ENCODE measurements at places on chromosomes 4 and X.

DNA sequence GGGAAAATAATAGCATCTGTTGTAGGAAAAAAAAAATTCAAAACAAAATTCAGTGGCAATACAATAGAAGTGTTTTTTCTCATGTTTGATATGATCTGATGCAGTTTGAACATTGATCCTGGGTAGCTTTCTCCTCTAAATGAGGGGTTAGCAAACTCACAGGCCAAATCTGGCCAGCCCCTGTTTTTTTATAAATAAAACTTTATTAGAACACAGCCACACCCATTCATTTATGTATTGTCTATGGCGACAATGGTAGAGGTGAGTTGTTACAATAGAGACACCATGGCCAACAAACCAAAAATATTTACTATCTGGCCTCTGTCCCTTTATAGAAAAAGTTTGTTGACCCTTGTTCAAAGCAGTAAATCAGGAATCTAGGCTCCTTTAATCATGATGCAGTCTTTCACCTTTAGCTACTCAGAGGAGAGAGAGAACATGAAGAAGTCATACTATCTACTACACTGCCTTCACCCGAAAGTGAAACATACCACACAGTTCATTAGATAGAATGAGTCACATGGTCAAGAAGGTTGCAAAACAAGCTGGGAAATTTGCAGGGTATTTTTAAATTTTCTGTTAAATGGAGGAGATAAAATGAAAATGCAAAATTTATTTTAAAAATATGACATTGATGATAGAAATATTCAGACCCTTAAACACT is 186.6 kb upstream of the MAOA start:
- DNase-seq, result no peak

- no peak for DNase-seq
Observed at GRCh38 chr4:54781756-54782155, 124.0 kb downstream of the KIT start.

DNA sequence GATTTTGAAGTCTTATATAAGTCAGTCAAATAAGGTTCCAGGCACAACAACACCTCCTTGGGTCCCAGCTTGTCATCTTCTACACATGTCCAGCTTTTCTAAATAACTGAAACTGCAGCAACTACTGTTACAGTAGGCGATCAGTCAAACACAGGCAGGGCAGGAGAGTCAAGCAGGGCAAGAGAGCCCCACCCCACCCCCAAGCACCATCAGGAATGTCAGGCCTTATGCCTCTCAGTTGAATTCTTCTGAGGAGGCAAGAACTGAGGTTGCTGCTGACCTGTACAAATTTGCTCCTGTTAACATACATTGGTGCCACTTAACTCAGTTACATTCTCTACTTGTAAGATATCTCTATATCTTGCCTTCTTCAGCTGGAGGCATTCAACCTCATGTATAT is 608.8 kb upstream of the PCDH10 start:
- DNase-seq, result no peak

DNA sequence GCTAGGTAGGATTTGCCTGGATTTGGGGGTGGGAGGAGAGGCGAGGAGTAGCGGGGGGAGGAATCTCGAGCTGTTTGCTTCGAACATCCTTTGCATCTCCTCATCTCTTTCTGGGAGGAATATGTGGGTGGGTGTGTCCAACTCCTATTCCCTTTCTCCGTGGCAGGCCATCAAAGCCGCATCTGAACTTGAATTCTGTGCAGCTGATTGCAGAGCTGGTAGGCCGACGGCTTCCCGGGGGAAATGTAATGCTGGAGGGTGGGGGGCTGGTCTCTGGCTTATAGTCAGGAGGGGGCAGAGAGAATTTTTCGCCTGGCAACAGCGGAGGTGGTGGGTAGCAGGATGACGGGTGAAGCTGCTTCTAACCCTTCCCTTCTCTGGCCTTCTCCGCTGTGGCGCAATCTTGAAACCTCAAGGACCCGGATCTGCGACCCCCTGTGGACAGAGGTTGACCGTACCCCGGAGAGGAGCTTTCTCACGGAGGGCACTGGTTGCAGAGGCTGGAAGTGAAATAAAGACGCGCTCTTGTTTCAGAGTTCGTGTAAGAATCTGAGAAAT is 628 bp downstream of the ZCCHC12 start:
- DNase-seq, result no peak

- DNase-seq, result no peak
Observed at GRCh38 chrX:72057331-72057730, 74.4 kb downstream of the RTL5 start.

- no peak for DNase-seq
Observed at GRCh38 chr4:112311516-112311915, 14.3 kb downstream of the ALPK1 start.

- no peak for DNase-seq
Observed at GRCh38 chr4:930827-931193, 1.3 kb downstream of the GAK start.

- DNase-seq, result no peak
Observed at GRCh38 chrX:69614886-69615285, 1.0 kb upstream of the EDA start.

DNA sequence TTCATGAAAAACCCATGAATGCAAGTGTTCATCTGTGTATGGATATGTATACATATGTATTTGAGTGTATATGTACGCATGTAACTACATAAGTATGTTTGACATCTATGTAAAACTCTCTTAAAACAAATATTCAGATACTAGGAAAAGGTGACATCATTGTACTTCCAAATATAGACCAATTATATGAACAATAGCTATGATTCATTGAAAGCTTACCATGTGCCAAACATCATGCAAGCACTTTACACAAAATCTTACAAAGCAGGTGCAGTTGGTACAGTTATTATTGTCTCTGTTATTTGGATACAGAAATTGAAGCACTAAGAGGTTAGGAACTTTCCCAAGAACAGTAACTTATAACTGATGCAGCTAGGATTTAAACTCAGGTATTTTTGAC is 21.4 kb downstream of the MAGEB17 start:
- DNase-seq, result no peak

GRCh38 chr4:8188085-8188484 is 11.0 kb upstream of the SH3TC1 start:
- DNase-seq, result no peak

DNA sequence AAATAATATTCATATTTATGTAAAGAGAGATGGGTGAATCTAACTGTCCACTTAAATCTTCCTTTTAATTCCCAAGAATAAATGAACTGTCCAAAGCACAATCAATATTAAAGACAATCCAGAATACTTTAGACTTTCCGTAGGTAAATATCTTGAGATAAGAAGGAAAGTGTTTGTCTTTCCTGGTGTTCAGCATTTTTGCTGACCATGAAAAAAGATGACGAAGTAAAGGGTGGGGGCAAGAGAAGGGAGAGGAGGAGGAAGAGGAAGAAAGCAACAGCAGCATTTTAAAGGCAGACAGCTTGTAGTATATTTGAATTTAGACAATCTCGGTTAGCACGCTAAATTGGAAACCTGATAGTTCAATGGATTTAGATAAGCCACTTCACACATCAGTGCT is 498.2 kb downstream of the KCNIP4 start:
- no peak for DNase-seq

DNA sequence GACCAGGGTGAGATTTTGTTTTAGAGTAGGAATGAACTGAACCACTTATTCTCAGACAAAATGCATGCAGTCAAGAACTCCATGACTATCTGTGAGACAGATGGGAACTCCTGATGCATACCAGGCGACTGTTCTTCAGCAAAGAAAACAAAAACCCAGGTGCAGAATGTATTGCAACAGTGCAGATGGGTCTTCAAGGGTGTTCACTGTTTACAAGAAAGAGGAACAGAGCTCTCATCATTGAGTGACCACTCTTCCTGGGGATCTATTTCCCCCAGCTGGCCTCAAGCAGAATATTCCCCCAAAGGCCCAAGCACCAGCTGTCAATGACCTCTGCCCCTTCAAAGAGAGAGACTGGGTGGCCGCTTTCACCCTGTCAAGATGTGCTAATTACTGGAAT is 39.7 kb upstream of the BMP3 start:
- no peak for DNase-seq

DNA sequence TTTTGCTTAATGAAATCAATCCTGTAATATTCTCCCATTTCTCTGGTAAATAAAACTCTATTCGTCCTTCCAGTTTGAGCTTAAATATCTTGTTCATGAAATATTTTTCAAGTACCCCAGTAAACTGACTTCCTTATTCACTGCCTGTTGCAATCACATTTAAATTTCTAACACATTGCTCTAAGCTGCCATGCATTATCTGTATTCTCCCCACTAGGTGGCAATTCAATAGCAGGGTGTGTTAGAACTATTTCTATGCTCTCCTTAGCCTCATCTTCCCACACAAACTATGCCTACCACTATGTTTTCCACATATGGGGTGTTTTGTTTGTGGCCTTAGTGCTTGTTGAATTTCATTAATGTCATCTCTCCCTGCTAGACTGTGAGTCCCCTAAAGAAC is 377.1 kb upstream of the HS3ST1 start:
- DNase-seq, result no peak

DNA sequence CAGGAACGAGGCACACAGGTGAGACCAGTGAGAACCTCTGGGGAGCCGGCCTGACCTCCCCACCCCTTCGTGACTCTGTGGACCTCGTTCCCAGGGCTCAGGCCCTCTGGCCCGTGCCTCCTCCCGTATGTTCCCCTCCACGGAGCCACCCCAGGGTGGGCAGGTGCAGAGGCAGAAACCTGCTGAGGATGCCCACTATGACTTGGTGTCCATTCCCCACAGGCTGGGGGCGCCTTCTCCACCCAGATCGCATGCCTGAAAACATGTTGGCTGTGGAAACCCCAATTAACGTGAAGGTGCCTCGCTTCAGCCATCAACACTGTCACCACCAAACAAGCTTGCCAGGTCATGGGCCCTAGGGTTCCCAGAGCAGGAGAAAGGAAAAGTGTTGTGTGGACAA is 27.0 kb downstream of the BLOC1S4 start:
- DNase-seq, result no peak

DNA sequence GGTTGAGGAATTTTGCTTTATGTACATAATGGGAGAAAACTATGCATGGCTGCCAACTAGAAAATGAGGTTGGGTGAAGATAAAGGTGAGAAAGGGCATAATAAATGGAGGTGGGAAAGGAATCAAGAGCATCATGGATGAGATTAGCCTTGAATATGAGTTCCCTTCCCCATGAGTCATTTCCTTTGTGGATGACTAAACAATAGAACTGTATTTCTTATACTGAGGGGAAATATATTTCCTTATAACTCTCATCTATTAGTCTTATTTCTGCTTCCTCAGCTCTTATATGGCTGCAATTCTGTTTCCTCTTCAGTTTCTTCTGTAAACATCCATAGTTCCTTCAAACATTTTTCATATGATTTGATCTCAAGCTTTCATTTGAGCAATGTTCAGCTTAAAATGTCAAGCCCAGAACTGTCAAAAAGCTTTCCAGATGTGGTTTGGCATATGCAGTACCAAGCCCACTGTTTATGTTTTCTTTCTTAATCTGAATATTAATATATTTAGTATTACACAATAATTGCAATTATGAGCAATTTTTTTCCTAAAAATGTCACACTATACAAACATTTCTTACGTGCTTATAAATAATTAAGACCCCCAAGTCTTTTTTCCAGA is 100.7 kb upstream of the GRPR start:
- DNase-seq, result no peak

DNA sequence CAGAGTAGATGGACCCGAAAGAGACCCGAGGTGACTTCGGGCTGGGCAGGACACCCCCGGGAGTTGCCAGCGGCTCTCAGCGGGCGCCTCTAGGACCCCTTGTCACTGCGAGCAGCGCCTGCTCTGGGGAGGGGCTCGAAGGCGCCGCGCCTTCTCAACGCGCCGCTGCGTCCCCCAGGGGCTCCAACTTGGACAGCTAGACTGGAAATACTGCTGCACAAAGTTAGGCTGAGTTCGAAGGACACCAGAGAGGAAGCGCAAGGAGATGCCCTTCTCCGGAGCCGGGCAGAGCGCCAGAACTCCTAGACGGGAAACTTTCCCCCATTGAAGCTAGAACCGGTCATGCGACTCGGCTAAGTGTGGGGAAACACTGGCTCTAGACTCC is 493 bp upstream of the KCNIP4 start:
- no peak for DNase-seq
